ENCODE measurements at places on chromosomes 1 and 21.

DNA sequence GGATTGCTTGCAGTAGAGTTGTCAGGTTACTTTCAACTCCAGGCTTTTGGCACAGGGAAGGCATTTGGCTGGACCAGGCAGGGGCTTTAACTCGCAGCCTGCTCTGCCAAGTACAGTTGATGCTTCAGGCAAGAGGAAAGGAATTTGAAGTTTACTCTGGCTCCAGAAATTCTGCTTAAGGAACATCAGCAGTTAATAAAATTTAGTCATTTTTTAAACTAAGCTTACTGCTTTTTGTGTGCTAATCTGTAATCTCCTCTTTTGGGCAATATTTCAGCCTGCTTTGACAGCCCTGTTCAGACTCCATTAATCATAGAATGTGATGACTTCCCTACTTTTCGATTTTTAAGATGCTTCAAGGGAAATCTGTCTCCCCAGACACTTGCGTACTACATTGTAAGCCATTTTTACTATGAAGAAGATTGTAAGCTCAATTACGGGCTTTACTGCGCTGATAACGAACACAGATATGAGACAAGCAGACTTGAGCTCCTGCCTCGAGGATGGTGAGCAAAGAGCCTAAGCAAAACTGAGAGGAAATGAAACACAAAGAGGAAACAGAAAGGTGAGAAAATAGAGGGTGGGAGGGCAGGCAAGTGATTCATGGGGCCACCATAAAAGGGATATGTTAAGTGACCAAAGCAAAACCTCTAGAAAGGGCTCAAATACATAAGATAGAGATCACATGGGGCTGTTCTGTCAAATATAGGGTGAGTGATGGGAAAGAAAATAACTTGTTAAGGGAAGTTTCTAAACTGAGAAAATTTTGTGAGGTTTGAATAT is 76.6 kb upstream of the VAV3 start:
- DNase-seq = peak; percentile 69

DNA sequence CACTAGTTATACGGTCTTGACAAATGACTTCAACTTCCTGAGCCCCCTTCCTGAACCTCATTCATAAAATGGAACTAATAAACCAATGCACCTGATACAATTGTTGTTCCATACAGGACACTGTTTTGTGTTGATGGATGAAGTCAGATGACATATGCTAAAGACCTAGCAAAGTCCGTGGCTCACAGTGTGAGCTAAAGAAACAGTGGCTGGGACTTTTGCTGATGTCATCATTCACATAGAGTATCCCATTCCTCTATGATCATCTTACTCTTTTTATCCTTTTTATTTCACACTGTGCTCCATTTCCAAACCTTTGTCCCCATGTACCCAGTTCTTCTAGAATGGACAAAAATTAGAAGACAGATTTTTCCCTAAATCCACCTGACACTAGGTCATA is 83.7 kb upstream of the KAZN start:
- no peak for DNase-seq

GRCh38 chr1:87042111-87042811 is 127.8 kb downstream of the HS2ST1 start:
- no peak for DNase-seq

DNA sequence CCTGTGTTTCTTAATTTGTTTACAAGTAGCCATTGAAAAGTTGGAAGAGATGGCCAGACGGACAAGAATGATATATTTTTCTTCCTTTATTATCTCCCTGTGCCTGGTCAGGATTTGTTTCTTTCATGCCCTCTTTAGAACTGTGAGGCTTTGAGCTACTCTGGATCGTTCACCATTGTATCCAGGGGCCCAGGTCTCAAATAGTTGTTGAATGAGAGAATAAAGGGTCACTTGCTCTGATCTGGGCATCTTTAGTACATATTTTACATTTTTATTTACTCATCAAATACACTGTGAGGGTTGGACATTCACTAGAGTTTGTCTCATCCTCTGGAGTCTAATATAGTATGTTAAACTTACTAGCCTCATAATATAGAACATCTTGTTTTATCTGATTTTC is 48.7 kb downstream of the IVNS1ABP start:
- DNase-seq = no peak

- no peak for DNase-seq
Observed at GRCh38 chr1:118918230-118918939, 69.8 kb downstream of the TBX15 start.

GRCh38 chr1:162878000-162878596 is 17.1 kb upstream of the CCDC190 start:
- peak; percentile 48 for DNase-seq

DNA sequence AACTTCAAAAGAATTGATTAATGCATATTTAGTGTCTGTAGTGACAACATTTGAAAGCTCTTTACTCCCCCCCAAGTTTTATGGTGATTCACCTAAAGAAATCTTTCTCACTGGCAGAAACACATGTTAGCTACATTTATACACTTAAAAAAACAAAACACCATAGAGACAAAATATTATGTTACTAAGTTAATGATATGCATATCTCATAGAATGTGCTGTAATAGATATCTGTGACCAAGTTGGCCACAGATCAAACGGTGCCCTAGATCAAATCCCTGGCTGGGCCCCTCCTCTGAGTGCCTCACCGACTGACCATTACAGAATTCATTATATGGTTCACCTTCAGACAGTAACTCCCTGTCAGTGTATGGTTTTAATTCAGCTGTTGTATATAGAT is 322.1 kb upstream of the LYPLAL1 start:
- DNase-seq = peak; percentile 51

- no peak for DNase-seq
Observed at GRCh38 chr1:15362096-15362736, 47.5 kb upstream of the EFHD2 start.

DNA sequence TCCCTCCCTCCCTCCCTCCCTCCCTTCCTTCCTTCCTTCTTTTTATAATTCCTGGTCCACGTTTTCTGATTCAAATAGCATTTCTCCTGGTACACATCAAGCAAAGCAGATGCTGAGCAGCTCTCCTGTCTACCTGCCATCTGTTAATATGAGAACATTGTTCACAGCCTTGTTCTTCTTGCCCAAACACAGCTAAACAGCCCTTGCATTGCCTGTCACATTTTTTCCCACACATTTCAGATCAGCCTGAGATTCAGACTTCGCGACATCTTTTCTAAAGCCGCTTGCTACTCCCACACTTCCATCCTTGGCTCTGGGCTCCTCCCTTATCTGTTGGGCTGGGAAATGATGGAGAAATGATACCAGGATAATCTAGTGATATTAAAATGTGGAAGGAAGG is 200.5 kb downstream of the PCP4 start:
- no peak for DNase-seq

DNA sequence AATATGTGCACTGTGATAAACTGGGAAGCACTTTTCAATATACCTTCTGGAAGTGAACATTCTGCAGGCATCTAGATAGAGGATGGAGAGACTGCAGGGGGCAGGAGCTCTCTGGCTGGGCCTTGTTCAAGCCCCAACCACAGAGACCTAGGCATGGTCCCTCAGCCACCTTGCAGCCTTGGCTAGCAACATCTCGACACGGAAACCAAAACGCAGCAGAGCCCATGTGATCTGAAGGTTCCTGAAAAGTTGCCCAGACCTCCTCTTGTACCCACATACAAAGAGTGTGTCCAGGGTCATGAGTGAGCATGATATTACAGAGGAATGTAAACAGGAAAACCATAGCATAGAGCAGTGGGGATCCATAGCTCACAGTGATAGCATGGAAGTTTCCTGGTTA is 33.1 kb upstream of the SAMD11 start:
- no peak for DNase-seq

- no peak for DNase-seq
Observed at GRCh38 chr1:41901551-41901950, 17.2 kb downstream of the HIVEP3 start.

- DNase-seq = no peak
Observed at GRCh38 chr1:61058483-61059245, 23.7 kb upstream of the NFIA start.

- DNase-seq = no peak
Observed at GRCh38 chr21:38663282-38663681, 142.4 kb upstream of the ETS2 start.

GRCh38 chr1:89611721-89612120 is 21.2 kb upstream of the LRRC8C start:
- DNase-seq = no peak

DNA sequence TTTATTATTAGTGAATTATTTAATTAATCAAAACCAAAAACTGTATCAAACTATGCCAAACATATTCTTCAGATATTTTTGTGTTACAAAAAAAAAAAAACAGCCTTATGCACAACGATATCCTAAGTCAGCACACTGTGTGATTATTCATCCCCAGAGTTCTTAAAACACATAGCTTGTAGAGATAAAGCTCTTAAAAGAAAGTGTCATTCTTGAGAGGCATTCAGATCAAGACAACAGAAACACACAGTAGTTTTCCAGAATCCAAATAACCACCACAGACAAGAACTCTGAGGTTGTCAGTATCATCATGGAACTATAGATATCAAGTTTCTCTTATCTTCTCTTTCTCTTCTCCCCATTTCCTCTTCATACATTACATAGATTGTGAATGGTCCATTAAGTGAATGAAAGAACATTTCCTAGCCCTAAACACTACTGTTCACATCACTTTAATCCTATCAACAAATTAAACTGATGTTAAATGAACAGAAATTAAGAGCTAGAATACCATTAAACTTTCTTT is 13.5 kb downstream of the ZZZ3 start:
- DNase-seq = no peak

- DNase-seq = no peak
Observed at GRCh38 chr1:61004262-61005003, 77.9 kb upstream of the NFIA start.

DNA sequence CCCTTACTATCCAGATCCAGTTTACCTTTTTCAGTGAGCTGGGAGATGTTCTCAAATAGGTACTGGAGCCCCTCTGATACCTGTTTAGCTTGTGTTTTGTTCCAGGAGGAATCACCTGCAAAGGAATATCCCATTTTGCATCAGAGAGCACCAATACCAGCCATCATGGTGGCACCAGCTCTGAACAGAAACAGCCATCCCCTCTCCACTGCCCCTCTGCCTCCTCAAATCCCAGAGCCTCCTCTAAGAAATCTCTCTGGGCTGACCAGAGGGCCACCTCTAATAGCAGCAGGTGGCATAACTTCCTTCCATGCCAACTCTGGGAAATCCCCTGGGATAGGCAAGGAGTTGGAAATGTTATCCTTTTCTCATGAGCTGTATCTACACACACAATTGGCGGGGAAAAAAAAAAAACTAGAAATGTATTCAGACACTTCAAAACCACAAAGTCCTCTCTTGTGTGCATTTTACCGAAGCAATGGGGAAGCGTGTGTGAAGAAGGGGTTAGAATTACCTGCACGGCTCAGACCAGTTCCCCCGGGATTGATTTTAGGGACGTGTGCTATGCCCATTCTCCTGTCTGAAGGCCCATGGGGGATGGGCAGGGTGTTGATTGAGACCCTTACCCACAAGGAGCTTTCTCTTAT is 2.4 kb downstream of the PGLYRP4 start:
- DNase-seq = no peak

DNA sequence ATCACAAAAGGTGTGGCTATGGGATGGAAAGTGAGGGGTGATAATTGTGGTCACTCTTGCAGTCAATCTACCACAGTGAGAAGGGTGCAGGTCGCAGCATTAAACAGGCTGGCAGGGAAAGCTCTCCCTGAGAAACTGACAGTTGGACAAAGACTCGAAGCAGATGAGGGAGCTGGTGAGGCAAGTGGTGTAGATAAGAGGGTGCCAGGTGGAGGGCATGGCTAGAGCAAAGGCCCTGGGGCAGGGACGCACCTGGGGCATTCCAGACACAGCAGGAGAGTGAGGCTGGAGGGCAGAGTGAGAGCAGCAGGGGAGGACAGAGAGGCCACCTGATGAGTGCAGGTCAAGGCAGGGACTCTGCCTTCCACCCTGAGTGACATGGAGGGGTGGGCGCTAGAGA is 264.8 kb downstream of the PRDM2 start:
- no peak for DNase-seq

GRCh38 chr1:231526536-231526935 is 1.9 kb upstream of the TSNAX start:
- DNase-seq = no peak

GRCh38 chr1:25797939-25798338 is 2.1 kb upstream of the SELENON start:
- DNase-seq = no peak

DNA sequence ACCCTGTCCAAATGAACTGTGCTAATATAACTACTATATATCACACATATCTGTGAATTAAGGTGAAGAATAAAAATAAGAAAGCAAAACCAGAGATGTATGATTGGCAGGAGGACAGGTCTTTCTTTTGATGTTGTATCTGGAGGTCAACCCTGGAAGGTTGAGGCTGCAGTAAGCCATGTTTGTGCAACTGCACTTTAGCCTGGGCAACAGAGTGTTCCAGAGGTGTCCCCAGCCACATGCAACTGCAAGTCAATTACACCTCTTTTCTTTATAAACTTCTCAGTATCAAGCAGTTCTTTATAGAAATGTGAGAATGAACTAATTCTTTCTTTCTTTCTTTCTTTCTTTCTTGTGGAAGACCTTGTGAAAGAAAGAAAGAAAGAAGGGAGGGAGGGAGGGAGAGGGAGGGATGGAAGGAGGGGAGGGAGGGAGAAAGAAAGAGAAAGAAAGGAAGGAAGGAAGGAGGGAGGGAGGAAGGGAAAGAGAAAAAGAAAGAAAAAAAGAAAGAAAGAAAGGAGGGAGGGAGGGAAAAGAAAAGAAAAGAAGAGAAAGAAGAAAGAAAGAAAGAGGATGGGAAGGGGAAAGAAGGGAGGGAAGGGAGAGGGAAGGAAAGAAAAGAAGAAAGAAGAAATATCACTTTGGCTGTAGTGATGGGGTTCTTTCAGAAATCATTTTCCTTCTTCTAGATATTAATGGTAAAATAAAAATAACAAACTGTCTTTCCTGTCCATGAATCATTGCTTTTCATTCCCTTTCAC is 54.0 kb upstream of the S1PR1 start:
- DNase-seq = no peak

GRCh38 chr1:48688102-48688760 is 88.5 kb downstream of the BEND5 start:
- no peak for DNase-seq

DNA sequence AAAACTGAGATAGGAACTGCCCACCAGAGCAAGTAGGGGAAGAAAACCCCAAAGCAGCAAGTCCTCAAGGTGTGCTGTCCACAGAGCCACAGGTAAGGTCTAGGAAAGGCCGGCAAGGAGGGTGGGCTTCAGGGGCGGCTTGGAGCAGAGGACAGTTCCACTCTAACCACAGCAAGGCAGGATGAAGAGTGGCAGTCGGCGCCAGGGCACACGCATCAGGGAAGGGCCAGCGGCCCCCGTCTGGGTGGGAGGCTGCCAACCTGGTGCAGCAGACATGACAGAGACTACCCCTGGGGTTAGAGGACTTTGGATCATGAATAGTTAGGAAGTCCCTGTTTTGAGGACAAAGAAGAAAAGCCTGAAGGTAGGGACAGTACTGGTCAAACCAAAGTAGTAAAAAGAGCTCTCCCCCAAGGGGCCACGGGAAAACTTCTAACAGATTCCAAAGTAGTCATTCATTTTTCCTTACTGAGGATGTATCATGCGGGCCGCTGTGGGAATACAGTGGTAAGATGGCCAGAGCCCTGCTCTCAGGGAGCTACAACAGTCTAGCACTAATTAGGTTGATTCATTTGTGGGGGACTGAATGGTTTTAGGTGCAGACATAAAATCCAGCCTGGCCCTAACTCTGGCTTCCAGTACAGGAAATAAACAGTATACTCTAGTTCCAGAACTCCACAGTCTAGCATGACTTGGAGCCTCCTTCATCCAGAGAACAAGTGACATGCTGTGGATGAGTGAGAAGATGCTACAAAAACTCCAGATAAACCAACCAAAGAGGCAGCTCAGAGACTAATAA is 3.5 kb upstream of the RAP1GAP start:
- DNase-seq = no peak

- no peak for DNase-seq
Observed at GRCh38 chr1:50971748-50972305, 1.8 kb downstream of the CDKN2C start.

GRCh38 chr21:44815852-44816628 is 1.8 kb downstream of the SUMO3 start:
- DNase-seq = no peak
